ENCODE measurements at places on chromosomes 16 and 17.

- DNase-seq, result no peak
Observed at GRCh38 chr17:58970609-58971450, 135.8 kb downstream of the TRIM37 start.

DNA sequence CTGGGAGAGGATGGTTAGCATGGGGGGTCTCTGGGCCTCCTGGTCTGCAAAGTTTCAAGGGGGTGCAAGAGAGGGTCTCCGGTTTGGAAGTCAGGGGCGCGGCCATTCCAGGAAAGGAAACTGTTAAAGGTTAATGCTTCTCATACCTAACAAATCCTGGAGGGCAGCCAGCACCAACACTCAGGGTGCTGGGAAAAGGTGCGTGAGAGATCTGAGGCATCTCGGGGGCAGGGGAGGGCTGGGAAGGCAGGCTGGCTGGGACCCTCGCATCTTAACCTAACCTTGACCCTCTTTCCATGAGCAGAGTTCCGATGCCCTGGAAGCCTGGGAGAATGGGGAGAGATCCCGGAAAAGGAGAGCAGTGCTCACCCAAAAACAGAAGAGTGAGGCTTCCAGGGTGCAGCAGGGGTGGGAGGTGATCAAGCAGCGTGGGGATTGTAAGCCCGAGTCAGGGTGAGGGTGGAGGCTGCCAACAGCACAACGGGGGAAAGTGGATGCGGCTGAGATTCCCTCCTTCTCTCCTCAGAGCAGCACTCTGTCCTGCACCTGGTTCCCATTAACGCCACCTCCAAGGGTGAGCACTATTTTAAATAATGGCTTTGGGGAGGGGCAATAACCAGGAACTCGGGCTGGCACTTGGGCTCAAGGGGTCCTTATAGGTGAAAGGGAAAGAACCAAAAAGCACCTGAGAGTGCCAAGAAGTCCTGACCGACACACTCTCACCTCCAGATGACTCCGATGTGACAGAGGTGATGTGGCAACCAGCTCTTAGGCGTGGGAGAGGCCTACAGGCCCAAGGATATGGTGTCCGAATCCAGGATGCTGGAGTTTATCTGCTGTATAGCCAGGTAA lies 996 bp downstream of the TNFSF13 start:
- DNase-seq, result no peak

DNA sequence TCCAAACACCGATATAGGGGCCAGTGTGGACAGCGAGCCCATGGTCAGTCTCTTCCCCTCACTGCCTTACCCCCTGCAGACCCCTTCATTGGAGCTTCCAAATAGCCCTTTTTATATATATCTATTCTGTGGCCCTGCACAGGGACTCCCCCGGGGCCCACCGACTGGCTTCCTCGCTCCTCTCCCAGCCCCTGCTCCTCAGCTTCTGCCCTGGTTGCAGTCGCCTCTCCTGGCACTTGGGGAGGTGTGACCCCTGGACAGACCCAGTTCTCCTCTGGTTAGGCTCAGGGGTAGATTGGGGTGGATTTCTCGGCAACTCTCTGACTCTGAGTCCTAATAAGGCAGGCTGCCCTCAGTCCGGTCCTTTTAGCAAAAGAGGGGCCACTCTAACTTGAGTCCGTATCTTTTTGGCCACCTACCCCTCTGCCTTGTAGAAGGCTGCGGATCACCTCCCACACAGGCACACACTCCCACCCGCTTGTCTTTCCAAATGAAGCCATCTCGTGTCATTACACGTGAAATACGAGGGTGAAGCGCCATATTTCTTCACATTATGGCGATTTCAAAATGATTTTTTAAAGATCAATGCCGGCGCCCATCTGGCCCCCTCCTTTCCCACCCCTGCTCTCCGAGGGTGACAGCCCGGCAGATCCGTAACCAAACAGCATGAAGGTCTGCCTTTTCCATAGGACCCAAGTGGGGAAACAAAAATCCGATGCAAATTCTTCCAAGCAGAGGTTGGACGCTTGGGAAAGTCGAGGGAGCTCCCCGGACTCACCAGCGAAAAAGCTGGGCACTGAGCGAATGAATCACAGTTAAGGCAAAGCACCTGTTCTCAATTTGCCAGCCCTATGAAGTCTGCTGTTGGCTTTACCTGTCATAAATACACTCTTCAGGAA lies 1.7 kb upstream of the HOXB9 start:
- DNase-seq, result no peak

DNA sequence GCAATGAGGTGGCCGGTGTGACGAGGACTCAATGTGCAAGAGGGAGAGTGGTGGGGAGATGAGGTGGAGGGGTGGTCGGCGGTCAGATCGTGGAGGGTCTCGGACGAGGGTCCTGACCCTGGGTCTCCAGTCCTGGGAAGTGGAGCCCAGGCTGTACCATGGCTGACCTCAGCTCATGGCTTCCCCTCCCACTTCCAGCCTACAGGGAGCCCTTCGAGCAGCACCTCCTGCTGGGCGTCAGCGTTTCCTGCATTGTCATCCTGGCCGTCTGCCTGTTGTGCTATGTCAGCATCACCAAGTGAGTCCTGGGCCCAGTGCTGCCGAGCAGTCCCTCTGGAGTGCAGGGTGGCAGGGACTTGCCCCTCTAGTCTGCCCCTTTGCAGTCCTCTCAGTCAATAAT lies 41.8 kb downstream of the IL4R start:
- DNase-seq, result peak; percentile 45

GRCh38 chr17:77906377-77906871 lies 52.1 kb upstream of the TNRC6C start:
- no peak for DNase-seq

- DNase-seq, result no peak
Observed at GRCh38 chr16:29994600-29995323, 655 bp downstream of the HIRIP3 start.

- DNase-seq, result no peak
Observed at GRCh38 chr17:81011951-81012350, 20.3 kb downstream of the CHMP6 start.

DNA sequence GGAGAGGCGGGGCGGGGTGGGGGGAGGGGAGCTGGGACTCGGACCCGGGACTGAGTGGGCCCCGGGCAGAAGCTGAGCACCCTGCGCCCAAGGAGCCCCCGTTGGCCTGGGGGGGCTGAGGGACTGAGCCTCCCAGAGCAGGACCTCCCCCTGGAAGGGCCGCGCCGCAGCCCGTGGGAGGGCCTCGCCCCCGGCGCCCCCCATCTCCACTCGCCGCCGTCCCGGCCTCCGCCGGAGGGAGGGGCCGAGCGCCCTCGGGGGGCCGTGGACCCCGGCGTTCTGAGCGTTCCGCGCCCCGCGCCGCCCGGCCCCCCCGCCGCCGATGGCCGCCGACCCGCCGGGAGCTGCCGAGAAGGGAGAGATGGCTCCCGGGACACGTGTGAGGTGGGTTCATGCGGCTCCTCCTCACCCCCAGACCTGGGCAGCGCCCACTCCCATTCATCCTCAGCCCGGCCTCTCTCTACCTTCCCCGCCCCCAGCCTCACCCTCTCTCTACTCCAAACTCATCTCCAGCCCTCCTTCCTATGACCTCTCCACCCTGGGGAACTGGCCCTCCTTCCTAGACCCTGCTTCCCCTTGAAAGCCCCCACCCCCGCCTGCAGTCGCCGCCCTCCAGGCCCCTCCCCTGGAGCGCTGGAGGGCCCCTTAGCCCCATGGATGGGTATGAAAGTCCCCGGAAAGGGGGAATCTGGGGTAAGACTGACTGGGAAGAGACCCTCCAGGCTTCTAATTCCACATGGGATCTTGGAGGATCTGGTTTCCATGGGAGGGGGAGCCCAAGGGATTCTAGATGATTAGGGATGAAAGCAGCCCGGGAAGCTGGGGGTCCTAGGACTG lies 922 bp downstream of the FBXL19 start:
- no peak for DNase-seq

GRCh38 chr17:79840269-79840988 lies 1.2 kb upstream of the CBX4 start:
- DNase-seq, result no peak

- no peak for DNase-seq
Observed at GRCh38 chr16:85129876-85130704, 17.8 kb upstream of the CIBAR2 start.

DNA sequence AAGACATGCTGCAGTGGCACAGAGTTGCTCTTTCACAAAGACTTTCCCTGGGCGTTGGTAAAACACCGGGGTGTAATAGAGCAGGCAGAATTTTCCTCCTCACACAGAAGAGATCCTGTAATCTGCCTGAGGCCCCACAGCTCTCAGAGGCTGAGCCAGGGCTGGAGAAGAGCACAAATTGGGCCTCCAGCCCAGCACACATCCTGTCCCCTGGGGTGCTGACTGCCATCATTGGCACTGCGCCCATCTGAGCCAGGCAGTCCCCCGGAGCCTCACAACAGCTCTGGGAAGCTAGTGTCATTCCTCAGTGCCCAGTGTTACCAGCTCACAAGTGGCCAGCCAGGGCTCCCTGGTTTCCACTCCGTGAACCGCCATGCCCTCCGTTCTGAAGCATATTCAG lies 119.4 kb downstream of the SOCS1 start:
- no peak for DNase-seq

GRCh38 chr17:42180922-42181850 lies at the start of gene KCNH4:
KCNH4 (minus strand) TSS chr17:42181142; CDS start chr17:42180945, 197 bp downstream.
- DNase-seq, result peak; percentile 93

DNA sequence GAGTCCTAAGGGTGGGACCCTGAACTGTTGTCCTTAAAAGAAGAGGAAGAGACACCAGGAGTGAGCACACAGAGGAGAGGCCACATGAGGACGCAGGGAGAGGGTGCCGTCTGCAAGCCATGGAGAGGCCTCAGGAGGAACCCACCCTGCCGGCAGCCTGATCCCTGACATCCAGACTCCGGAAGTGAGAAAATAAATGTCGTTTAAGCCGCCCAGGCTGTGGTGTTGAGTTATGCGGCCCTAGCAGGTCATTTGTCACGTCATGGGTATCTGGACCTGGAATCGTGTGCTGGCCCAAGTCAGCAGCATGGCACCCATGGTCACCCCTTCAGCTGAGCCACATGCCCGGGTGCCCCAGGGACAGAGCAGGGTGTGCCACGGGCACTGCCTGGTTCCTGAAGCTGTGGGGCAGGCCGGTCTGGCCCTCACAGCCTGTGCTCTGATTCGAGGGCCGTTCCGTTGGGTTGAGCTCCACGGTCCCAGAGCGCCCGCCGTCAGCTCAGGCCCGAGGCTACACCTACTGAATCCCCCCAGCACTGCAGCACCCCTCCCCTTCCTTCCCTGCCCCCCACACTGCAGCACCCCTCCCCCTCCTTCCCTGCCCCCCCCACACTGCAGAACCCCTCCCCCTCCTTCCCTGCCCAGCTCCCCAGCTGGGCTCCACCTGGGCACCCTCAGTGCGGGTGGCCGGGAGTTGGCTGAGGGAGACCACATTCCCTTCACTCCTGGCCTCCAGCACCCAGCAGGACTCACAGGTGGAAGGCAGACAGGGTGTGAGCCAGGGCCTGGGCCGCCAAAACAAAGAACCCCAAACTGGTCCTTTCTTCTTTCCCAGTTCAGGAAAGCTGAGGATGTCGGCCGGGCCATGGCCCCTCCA lies 2.7 kb upstream of the CCDC57 start:
- DNase-seq, result no peak

- DNase-seq, result no peak
Observed at GRCh38 chr16:79005096-79005495, 595.4 kb downstream of the MAF start.

DNA sequence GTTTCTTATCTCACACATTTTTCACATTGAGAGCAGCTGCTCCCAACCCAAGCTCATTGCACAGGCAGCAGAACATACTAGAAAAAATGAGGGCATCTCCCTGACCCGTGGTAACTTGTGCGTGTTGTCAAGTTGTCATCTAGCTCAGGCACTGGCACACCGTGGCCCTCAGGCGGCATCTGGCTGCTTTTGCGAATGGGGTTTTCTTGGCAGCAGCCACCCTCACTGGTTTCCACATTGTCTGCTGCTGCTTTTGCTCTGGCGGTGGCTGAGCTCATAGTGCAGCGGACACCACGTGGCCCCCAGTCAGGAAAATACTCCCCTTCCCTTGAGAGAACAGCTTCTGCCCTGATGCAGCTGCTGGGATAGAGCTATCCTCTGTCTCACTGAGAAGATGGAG lies 9.4 kb upstream of the TEDC2 start:
- no peak for DNase-seq

GRCh38 chr16:72876221-72876620 lies 171.7 kb downstream of the ZFHX3 start:
- peak; percentile 4 for DNase-seq

- no peak for DNase-seq
Observed at GRCh38 chr17:63635787-63636186, 13.6 kb downstream of the MAP3K3 start.

GRCh38 chr17:56260376-56261002 lies 107.2 kb downstream of the ANKFN1 start:
- no peak for DNase-seq

DNA sequence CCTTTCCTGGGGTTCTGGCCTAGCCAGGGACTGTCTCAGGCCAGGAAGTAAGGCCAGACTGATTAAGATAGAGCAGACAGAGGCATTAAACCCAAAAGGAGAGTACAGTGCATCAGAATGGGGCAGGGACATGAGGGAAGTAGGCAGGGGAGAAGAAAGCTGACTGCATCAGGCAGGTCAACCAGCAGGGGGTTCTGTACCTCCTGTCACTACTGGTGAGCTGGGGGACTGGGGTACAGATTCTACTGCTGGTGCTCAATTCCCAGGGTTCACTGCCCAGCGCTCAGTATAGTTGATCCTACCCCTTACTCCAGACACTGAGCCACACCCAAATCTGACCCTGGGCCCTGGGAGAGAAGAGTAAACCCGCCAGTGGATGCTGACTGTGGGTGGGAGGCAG lies 12.9 kb upstream of the MTMR4 start:
- no peak for DNase-seq

DNA sequence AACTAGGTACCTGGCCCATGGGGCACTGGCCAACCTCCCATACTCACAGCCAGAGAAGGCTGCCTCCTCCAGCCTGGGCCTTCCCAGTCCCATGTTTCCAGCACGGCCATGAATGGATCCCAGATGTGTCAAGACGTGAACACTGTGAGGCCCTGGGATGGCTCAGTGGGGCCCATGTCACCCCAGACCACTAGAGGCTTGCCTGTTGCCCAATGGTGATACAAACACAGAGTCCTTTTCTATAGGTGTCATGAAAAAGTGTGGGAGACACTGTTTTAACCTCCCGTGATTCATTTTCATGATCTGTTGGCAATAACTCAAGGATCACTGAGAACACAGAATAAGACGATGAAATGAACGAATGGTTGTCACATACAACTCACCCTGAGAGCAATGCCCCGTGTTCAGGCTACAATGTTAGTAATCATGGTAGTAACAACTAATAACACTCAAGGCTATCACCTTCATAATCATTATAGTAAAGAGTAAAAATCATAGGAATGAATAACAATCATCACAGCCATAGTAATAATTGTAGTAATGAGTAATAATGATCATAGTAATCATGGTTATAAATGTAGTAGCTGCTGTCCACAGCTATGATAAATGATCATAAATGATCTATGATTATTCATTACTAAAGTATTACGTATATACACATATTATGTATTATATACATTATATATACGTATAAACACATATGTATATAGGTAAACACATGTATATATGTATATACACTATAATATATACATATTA lies 64.0 kb downstream of the DYNLRB2 start:
- no peak for DNase-seq

- DNase-seq, result no peak
Observed at GRCh38 chr17:39870776-39871175, 2.8 kb downstream of the ZPBP2 start.

- DNase-seq, result no peak
Observed at GRCh38 chr17:15377616-15378015, 36.2 kb upstream of the TEKT3 start.

GRCh38 chr16:88798073-88798472 lies 5.5 kb upstream of the CDT1 start:
- DNase-seq, result no peak

Data from CD4-positive, alpha-beta T cell treated with Interleukin-17A for 1 hour (primary cell).